ENCODE measurements at places on chromosomes 2 and 18.

DNA sequence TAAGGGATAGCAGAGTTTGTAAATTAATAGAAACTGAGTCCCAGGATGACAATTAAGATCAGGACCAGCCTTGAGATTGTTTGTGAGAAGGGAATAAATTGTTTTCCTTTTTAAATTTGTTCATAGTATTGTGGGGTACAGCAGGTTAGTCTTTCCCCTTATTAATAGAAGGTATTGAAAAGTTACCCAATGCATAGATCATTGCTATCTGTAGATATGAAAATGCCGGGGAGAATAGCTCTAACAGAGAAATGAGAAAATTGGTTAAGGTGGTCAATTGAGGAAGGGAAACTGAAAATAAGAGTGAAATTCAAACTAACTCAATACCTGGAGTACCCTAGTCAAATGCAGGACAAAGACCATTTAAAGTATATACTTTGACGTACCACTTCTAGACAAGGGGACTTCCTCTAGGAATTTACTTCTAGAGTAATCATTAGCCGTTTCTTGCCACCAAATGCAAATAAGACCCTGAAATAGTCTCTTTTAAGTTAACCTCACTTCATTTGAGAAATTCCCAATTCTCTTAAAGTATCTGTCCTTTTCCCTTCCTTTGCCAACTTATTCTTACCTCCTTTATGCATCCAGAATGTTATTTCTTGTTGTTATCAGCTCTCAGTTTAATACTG lies 1224.4 kb upstream of the LRRTM1 start:
- no peak for DNase-seq

GRCh38 chr2:795531-796041 lies 118.4 kb upstream of the TMEM18 start:
- no peak for DNase-seq

DNA sequence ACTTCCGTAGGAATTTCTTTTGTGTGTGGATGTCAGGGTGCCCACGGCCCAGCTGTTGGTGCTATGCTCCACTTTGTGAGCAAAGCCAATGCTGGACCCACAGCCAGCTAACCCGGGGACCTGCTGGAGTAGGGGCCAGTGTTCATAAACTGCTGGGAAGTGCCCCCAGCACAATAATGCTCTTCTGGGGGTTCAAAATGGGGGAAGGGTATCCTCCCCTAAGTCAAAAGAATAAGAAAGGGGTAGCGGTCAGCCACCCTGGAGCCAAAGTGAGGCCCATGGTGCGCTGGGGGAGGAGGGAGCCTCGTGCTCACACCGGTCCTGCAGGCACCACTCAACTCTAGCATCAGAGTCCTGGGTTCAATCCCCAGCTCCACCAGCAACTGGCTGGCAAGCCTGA lies 115.8 kb upstream of the NPAS2 start:
- no peak for DNase-seq

DNA sequence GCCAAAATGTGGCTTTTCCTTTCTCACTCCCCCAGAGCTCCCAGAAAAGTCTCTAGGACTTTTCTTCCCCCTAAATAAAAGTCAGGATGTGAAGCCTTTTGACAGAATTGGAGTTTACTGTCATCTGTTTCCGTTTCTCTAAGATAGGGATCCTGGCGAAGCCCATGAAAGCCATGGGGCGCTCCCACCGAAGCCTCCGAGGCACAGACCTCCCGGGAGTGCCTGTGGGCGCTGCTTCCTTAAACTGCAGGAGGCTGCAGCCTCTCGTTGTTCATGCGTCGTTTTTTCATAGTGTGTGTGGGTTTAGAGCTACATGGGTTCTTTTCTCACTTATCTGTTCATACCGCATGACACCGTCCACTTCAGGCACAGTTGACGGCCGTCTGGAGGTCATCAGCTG lies 56.8 kb downstream of the ASAP2 start:
- DNase-seq = no peak

DNA sequence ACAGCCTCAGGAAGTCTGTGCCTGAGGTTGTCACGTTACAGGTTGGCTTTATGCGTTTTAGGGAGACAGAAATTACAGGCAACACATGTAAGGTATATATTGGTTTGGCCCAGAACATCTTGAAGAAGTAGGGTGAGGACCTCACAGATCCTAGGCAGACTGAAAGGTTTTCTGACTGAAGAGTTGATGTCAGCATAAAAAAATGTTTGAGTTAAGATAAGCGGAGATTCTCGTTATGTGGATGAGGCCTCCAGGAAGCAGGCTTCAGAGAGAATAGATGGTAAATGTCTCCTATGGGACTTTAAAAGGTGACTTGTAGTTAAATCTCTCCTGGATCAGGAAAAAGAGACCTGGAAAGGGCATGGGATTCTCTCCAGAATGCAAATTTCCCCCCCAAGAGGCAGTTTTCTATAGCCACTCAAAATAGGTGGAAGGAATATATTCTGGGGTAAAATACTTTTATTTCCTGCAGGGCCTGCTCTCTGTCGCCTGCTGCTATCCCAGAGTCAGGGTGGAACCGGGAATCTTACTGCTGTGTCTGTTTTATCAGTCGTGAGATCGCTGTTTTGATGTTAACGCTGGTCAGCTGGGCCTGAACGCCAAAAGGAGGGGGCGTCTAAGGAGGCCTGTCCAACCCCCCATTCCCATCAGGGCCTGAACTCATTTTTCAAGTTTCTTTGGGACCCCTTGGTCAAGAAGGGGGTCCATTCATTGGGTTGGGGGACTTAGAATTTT lies 171.1 kb downstream of the HDAC4 start:
- DNase-seq = no peak

- DNase-seq = no peak
Observed at GRCh38 chr2:27308359-27308881, at the start of gene UCN. UCN (minus strand) TSS chr2:27308445; CDS start chr2:27307895, 550 bp downstream.

GRCh38 chr2:33457556-33458247 lies 18.7 kb upstream of the RASGRP3 start:
- DNase-seq = no peak

- DNase-seq = no peak
Observed at GRCh38 chr2:32844253-32844652, 102.5 kb upstream of the LTBP1 start.

- DNase-seq = no peak
Observed at GRCh38 chr2:148914463-148914862, 39.4 kb downstream of the KIF5C start.

Measured in Jurkat, Clone E6-1 (cell line).